ENCODE measurements at places on chromosomes 6 and 20.

GRCh38 chr6:72374172-72374571 is 247.7 kb upstream of the KCNQ5 start:
- DNase-seq = no peak

- DNase-seq = no peak
These were observed 5.5 kb downstream of the TCF19 start for GRCh38 chr6:31163922-31164321.

DNA sequence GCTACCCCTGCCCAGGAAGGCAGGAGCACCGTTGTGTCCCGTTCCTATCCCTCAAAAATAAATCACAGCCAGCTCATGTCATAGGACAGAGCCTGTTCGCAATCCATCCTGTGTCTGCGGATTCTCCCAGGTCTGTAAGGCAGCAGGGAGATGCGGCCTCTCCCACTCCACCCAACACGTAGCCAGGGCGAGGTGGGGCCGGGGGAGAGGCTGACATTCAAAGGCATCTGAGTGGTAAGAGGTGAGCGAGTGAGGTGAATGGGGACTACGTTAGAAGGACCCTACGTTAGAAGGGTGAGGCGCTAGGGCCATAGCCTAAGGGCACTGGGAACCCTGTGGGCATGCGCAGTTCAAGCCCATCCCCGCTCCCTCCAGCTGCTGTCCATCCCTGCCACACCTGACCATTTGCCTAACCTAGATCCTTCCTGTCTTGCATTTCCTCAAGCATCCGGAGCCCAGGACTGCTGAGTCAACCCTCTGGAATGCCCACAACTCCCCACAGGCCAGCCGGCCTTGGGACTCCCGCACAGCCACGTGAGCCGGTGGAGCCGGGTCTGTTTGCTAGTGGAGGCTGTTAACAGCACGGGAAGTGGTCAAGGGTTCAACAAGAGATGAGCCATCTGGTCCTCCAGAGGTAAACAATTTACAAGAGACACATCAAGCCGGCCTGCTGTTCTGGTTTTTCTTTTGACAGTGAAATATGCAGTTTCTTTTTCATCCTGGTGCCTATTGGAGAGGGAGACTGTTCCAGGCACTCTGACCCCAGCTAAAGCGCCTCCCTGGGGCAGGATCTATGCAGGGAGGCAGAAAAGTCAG is 45.9 kb downstream of the RIPOR3 start:
- peak; percentile 88 for DNase-seq

DNA sequence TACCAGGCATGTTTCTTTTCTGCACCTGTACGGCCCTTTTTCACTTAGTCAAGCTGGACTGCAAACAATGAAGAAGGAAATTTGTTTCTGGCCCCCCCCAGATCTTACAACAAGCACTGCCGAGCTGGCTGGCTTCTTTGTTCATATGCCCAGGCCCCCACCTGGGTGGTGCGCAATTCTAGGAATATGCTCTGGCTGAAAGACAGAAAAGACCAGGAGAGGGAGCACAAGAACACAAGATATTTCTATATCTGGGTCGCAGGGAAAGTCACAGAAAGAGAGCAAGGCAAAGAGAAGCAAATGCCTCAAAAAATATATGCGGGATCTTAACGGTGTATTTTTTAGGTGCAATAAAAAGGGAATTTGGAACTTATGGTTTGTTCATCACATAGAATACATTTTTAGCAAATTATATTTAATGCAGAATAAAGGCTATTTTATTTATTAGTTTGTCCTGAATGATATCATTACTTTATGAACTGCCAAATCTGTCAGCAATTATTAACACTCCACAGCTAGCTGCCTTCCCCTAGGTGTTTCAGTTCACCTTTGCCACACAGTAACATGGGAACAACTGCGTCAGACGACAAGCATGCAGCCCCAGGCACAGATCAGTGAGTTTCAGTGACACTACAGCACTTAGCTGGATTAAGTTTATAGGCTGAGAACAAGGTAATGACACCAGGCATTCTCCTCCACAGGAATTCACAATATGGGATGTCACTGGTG is 76.5 kb downstream of the GJA10 start:
- DNase-seq = peak; percentile 32

DNA sequence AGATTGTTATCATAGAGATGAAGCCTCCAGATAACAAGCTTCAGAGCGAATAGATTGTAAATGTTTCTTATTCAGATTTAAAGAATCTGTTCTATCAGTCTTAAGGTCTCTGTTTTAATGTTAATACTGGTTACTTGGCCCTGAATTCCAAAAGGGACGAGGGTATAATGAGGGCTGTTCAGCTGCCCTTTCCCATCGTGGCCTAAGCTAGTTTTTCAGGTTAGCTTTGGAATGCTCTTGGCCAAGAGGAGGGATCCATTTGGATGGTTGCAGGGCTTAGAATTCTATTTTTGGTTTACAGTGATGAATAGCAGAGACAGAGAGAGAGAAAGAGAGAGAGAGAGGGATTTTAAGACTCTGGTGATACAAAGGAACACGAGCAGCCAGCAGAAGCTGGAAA is 62.8 kb upstream of the UFL1 start:
- DNase-seq = no peak

GRCh38 chr6:169289619-169290339 is 36.1 kb upstream of the THBS2 start:
- peak; percentile 71 for DNase-seq

- no peak for DNase-seq
These were observed 59.5 kb upstream of the ARMH2 start for GRCh38 chr6:24858177-24858653.

DNA sequence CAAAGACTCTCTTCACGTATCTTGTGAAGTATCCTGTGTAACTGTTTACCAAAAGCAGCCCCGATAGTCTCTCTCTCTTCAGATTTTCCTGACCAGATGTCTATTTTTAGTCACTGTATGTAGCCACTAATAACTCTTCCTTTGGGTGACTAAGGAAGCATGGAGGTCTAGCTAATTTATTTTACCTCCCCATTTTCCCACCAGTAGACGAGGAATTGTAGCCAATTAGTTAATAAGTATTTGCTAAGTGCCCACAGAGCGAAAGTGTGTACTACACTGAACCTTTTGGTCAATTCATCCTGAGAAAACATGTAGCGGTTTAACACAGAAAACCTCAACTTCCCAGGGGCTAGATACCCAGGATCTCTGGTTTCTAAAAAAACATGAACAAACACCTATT is 180.6 kb downstream of the TBX18 start:
- DNase-seq = no peak

- peak; percentile 70 for DNase-seq
These were observed 725 bp downstream of the EEF1A1 start for GRCh38 chr6:73519926-73520687.

- DNase-seq = no peak
These were observed 10.8 kb downstream of the FNDC1 start for GRCh38 chr6:159180001-159180400.

GRCh38 chr6:148177589-148178233 is 164.9 kb upstream of the SASH1 start:
- DNase-seq = peak; percentile 69

DNA sequence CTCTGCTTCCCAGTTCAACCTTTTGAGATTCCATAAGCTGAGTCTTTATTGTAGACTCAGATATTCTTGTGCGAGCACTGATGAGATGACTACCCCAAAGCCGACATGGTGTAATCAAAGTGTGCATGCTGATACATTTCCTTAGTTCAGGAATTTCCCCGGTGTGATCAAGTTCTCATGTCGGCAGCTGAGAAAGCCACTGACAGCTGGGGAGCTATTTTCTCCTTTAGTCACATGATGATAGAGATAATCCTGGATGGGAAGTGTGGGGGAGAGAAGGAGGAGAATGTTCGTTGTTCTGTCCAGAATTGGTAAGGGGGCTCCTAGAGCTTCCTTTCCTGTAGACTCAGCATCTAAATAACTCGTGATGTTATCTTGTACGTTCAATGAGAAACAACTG is 7.7 kb upstream of the CAP2 start:
- no peak for DNase-seq

GRCh38 chr6:33945931-33946330 is 142.1 kb upstream of the MLN start:
- no peak for DNase-seq

Data from uterus (tissue), 4 donors.